ENCODE measurements at places on chromosomes 2 and 18.

GRCh38 chr2:186508263-186508662 is 22.2 kb downstream of the ZC3H15 start:
- no peak for DNase-seq

DNA sequence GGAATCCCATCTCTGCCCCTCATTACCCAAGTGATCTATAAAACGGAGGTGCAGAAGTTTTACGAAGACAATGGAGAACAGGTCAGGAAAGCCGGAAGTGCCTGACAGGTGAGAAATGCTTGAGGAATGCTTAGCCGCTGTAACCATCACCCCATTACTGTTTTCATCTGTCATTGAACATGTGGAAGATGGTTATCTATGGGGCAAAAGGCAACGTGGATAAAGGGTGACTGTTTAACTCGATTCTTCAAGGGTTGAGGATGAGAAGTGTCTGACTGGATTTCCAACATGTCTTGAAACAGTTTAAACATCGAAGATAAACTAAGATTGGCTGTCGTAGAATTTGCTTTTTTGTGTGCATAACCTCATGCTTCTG is 17.3 kb downstream of the HK2 start:
- peak; percentile 46 for DNase-seq

DNA sequence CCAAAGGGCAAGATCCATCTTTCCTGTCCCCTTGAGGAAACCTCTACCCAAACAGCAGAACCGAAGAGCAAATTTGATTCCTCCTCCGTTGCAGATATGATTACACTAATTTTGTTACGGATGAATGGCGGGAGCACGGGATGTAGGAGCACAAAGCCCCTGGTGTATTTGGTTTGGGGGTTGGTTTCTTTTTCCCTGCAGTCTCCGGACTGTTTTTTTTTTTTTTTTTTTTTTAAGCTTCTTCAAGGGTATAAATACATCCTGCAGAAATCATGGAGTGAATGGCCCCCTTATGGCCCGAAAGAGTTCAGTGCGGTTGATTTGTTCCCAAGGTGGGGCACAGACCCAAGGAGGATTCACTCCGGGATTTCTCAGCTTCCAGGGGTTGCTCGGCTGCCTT is 135.3 kb upstream of the SH3BP4 start:
- no peak for DNase-seq

GRCh38 chr18:2312440-2312839 is 258.9 kb downstream of the METTL4 start:
- DNase-seq: no peak

GRCh38 chr2:23419171-23420090 is 34.5 kb downstream of the KLHL29 start:
- DNase-seq: no peak

DNA sequence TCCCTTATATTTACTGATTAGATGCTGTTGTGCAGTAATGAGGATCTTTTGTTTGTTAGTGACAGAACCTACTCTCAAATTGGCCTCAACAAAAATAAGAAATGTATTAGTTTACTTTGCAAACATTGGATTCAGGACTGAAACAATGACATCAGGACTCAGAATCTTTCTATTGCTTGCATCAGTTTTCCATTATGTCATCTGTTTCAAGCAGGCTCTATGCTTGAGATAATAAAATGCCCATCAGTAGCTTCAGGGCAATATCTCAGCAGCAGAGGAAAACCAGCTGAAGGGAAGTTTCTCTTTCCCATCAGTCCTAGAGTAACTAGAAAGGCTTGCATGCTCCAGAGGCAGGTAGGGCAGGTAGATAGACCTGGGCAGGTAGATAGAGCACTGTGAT is 375.5 kb upstream of the SLC8A1 start:
- DNase-seq: peak; percentile 9
